ENCODE measurements at places on chromosomes 16 and 17.

- DNase-seq, result no peak
These were observed 64.9 kb upstream of the CORO6 start for GRCh38 chr17:29687596-29687995.

GRCh38 chr16:89089120-89089519 is 4.5 kb upstream of the ACSF3 start:
- DNase-seq, result no peak

GRCh38 chr16:46982335-46982734 is 8.9 kb upstream of the DNAJA2 start:
- DNase-seq, result no peak

DNA sequence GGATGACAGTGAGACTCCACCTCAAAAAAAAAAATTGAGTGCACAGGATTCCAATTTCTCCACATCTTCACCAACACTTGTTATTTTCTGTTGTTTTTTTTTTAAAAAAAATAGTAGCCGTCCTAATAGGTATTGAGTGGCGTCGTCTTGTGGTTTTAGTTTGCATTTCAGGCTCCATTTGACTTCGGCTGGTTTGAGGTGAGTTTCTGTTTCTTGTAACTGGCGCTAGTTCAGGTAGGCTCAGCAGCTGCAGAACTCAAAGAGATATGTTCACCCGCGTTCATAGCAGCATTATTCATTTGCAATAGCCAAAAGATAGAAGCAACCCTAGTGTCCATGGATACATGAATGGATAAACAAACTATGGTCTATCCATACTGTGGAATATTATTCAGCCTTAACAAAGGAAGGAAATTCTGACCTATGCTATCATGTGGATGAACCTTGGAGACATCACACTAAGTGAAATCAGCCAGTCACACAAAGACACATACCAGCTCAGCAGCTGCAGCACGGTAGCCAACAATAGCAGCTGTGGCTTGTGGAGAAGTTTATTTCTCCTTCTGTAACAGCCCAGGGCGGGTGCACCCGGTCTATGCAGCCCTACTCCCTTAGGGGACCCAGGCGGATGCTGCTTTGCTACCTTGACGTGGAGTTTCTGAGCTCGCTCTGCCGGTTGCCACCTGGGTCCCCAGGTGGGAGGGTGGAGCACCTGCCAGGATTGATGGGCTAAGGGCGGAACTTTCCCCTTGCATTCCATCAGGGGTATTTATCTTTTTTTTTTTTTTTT is 44.9 kb downstream of the TMEM235 start:
- no peak for DNase-seq

- DNase-seq, result no peak
These were observed 496.0 kb downstream of the CDH8 start for GRCh38 chr16:61540216-61540615.

GRCh38 chr16:66028510-66029216 is 337.8 kb upstream of the CDH5 start:
- DNase-seq, result peak; percentile 34

GRCh38 chr17:70041540-70041939 is 33.5 kb upstream of the KCNJ16 start:
- DNase-seq, result no peak

- no peak for DNase-seq
These were observed 136.1 kb upstream of the CIBAR2 start for GRCh38 chr16:85248342-85248741.

- DNase-seq, result no peak
These were observed 8.5 kb upstream of the KPNB1 start for GRCh38 chr17:47641202-47641601.

- no peak for DNase-seq
These were observed 33.2 kb upstream of the PLCG2 start for GRCh38 chr16:81745704-81746558.

- no peak for DNase-seq
These were observed 7.4 kb downstream of the GIP start for GRCh38 chr17:48960834-48961515.

GRCh38 chr17:79809530-79810129 is 12.8 kb upstream of the CBX8 start:
- DNase-seq, result no peak

GRCh38 chr17:962670-963069 is 16.9 kb downstream of the NXN start:
- DNase-seq, result no peak

GRCh38 chr16:86002178-86002900 is 103.4 kb downstream of the IRF8 start:
- DNase-seq, result no peak

DNA sequence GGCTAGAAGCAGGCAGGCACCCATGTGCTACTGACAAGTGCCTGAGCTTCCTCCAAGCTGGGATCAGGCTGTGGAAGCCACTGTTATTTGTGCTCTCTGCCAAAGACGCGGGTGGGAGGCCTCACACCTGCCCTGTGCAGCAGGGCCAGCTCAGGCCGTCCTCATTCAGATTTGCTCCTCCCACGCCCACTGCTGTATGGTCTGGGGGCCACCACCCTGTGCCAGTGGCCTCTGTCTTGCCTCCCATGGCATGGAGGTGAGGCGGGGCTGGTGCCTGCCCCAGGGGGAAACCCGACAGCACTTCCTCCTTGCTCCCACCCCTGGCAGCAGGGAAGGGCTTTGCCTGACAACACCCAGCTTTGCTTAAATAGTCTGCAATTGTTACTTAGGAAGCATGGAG is 356.5 kb upstream of the CDH8 start:
- DNase-seq, result no peak

GRCh38 chr17:40610359-40610758 is 37.3 kb downstream of the SMARCE1 start:
- DNase-seq, result no peak

GRCh38 chr17:56908001-56908542 is 5.8 kb downstream of the TRIM25 start:
- DNase-seq, result no peak

GRCh38 chr17:35488991-35489390 is 40.4 kb upstream of the SLFN13 start:
- DNase-seq, result no peak

DNA sequence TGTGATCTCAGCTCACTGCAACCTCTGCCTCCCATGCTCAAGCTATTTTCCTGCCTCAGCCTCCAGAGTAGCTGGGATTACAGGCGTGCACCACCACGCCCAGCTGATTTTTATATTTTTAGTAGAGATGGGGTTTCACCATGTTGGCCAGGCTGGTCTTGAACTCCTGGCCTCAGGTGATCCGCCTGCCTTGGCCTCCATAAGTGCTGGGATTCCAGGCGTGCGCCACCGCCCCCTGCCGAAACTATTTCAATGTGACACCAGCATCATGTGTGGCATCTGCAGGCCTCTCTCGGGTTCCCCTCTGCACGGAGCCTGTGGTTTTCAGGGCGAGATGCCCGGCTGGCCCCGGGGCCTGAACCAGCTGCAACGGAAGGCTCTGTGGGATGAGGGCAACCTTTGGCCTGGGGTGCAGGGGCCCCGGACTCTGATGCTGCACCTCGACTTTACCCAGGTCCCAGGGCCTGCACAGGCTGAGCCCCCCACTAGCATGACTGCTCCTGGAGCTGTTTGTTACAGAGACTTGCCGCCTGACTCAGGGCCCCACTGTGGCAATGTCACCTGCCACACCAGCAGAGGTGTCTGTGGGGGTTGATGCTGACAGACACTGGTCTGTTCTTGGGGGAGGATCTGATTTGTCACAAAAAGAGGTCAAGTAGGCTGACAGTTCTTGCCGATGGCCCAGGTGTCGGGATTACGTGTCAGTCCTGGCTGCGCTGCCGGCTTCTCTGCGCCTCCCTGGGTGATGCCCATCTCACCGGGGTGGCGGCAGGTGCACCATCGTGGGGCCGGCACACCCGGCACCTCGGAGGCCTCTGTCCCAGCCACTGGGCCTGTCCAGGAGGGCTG is 8.6 kb upstream of the TEX19 start:
- DNase-seq, result no peak

DNA sequence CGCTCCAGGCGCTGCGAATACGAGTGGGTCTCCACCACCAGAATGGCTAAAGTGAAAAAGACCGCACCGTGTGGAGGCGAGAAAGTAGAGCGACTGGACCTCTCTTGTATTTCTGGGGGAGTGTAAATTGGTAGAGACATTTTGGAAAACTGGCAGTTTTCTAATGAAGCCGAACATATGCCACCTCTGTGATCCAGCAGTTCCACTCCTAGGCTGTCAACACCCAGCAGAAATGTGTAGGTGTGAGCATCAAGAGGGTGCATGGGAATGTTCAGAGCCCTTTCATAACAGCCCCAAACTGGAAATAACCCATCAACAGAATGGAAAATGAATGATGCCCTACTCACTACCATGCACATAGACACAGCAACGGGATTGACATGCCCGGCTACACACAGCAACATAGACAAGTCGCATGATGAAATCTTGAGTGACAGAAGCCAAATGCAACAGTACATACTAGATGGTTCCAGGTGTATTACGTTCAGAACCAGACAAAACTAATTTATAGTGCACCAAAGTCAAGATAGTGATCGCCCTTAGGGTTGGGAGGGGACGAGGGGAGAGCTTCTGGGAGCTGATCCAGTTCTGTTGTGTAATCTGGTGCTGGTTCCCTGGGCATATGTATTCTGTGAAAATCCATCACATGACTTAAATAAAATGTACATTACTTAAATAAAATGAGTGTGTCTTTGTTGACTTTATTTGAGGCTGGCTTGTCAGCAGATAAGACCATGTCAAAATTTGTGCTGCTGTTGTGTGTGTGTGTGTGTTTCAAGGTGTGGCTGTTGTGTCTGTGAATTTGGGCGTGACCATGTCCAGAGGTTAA is 877 bp upstream of the BCL7C start:
- no peak for DNase-seq

DNA sequence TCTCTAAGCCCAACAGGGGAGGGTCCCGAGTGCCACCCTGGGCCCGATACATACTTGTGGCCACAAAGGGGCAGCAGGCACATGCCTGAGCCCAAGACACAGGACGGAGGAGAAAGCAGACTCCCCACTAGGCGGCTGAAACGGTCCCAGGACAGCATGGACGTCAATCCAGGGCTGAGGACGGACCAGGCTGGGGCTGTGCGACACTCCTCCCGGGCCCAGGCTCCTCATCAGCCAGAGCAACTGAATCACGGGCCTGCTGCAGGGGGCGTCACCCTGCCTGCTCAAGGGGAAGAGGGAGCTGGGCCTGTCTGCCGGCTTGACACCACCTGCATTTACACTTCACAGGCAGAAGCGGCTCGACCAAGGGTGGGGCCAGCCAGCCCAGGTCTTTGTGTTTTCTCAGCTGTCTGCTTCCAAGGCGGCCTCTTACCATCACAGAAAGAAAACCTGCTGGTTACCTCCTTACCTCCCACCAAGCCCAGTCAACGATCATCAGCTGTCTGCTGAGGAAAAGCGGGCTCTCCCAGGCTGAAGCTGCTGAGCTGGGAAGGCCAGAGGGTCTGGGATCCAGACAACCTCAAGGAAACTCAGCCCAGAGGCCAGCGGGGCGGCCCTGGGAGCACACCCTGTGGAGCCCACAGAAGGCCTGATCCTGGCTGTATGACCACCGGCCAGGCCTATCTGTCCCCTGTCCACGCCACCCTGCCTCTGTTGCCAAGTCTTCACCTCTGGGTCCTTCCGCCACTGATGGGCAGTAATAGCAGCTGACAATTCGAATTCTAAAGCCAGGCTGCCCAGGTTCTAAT is 26.4 kb downstream of the KIFC3 start:
- DNase-seq, result no peak

- no peak for DNase-seq
These were observed 15.9 kb downstream of the GRB7 start for GRCh38 chr17:39753514-39754160.

DNA sequence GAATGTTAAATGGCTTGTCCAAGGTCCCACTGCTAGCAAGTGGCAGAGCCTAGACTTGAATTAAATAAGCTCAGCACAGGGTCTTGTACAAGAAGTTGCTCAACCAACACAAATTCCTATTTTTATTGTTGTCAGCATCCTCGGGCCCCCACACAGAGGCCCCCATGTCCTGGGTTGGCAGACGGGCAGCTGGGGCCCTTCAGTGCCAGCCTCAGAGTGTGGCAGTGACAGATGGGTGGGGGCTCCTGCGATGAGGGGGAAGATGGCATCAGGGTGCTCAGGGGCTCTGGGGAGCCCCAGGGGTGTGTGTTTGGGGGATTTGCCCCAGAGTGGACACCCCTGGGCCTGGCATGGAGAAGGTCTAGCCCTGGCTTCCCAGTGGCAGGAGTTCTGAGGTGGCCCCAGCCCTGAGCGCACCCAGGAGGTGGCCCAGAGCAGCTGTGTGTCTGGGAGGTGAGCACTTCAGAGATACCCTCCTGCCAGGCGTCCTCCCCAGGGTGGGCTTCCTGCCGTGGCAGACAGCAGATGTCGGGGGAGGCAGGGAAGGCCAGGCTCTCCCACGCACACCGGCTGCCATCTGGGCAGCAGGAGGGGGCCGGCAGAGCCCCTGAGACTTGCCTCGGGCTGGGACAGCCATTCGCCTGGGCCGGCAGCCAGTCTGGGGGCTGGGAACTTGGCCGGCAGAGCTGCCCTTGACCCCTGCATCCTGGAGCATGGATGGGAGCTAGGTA is 150.8 kb downstream of the C16orf78 start:
- no peak for DNase-seq
